ENCODE measurements at places on chromosomes 7 and 10. TPM values are rescaled to one million over a fixed set of nuclear protein-coding genes. Genes with fewer than 3 reads are reported as not detected.

- H3K4me3 ChIP-seq: peak overlapping the region; percentile 8
- H3K27me3 ChIP-seq: no peaks in the 10 kb centered on the region
- H3K27ac ChIP-seq: peak overlapping the region; percentile 73
- DNase-seq: peak; percentile 49
Observed at GRCh38 chr7:831596-832166, 595 bp upstream of the SUN1 start.

GRCh38 chr7:148458263-148458662 lies 132.3 kb upstream of the C7orf33 start:
- no peak overlapping the region for H3K27ac ChIP-seq
- no peaks in the 10 kb centered on the region for H3K36me3 ChIP-seq
- no peaks in the 10 kb centered on the region for H3K4me1 ChIP-seq
- no peak overlapping the region for H3K4me3 ChIP-seq
- H3K27me3 ChIP-seq: no peaks in the 10 kb centered on the region

STOX1 gene
- total RNA-seq: 0.35 TPM

TDRD1 gene
- 0.41 TPM for total RNA-seq

- H3K36me3 ChIP-seq: no peaks in the 10 kb centered on the region
- no peak for DNase-seq
- peaks cover 18% of the 10 kb centered on the region for H3K27me3 ChIP-seq
- no peak overlapping the region for H3K27ac ChIP-seq
- H3K4me1 ChIP-seq: peaks cover 18% of the 10 kb centered on the region
Observed at GRCh38 chr7:28410628-28411531, 1.4 kb upstream of the CREB5 start.

- H3K36me3 ChIP-seq: no peaks in the 10 kb centered on the region
- H3K27me3 ChIP-seq: no peaks in the 10 kb centered on the region
- no peaks in the 10 kb centered on the region for H3K4me1 ChIP-seq
- no peak overlapping the region for H3K27ac ChIP-seq
Observed at GRCh38 chr10:120559800-120560199, 102.8 kb downstream of the PLPP4 start.

MORN4 gene
- total RNA-seq: 2.1 TPM

- no peak overlapping the region for H3K4me3 ChIP-seq
- no peak for DNase-seq
- H3K4me1 ChIP-seq: no peaks in the 10 kb centered on the region
- no peak overlapping the region for H3K27ac ChIP-seq
- H3K36me3 ChIP-seq: no peaks in the 10 kb centered on the region
Observed at GRCh38 chr7:69177461-69177861, 420.8 kb upstream of the AUTS2 start.

DNA sequence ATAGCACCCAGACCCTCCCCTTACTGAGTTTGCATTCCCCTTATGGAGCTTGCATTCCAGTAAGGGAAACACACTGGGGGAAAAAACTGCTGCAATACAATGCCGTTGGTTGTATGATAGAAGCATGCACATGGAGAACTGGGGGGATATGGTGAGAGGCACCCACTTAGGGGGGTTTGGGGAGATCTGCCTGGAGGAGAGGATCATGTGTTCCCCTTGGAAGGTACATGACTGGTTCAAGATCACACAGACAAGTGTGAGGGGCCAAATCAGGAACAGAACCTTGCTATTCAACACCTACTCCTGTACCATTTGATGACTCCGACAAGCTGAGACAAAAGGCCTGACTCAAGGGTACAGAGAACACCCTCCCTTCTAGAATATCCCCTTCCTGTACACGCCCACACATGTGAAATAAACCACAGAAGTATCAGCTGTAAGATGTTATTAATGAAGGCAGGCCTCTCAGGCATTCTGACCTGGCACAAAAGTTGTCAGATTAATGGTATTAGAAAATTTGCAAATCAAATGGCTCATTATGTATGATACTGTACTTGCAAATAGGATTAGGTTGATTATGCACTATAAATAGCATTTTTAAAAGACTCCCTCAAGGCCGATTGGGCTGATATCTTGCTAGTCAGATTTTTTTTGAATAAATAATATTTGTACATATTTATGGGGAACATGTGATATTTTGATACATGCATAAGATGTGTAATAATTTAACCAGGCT lies 122.2 kb downstream of the NPY start:
- no peak overlapping the region for H3K4me3 ChIP-seq
- peaks cover 9% of the 10 kb centered on the region for H3K4me1 ChIP-seq
- no peaks in the 10 kb centered on the region for H3K27me3 ChIP-seq
- no peak overlapping the region for H3K27ac ChIP-seq
- H3K36me3 ChIP-seq: no peaks in the 10 kb centered on the region

NEUROG3 gene
- not detected for total RNA-seq

OR2A5 gene
- total RNA-seq: not detected

STEAP1B gene
- total RNA-seq: not detected

GRCh38 chr7:35359423-35359822 lies 105.5 kb upstream of the TBX20 start:
- H3K4me3 ChIP-seq: no peak overlapping the region
- H3K36me3 ChIP-seq: no peaks in the 10 kb centered on the region
- no peak overlapping the region for H3K27ac ChIP-seq
- H3K4me1 ChIP-seq: no peaks in the 10 kb centered on the region
- H3K27me3 ChIP-seq: no peaks in the 10 kb centered on the region

DNA sequence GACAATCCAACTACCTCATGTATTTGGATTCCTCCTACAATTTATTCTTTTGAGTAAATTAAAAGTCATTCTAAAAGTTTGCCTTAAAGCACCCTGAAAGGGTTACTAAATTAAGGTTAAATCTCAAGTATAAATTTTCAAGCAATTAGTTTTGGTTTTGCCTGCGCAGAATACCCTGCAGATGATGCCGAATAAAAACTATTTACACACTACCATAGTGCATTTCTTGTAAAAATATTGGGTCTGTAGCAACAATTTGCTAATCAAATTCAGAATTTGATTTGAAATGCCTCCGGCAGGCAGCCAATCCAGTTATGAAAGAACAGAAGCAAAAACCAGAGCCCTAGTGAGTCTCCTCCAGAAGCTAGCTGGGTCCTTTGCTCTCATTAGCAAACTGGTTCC lies 122.2 kb downstream of the TWIST1 start:
- H3K27me3 ChIP-seq: no peaks in the 10 kb centered on the region
- DNase-seq: no peak
- H3K4me1 ChIP-seq: no peaks in the 10 kb centered on the region
- no peak overlapping the region for H3K27ac ChIP-seq

ANKRD7 gene
- not detected for total RNA-seq

DNA sequence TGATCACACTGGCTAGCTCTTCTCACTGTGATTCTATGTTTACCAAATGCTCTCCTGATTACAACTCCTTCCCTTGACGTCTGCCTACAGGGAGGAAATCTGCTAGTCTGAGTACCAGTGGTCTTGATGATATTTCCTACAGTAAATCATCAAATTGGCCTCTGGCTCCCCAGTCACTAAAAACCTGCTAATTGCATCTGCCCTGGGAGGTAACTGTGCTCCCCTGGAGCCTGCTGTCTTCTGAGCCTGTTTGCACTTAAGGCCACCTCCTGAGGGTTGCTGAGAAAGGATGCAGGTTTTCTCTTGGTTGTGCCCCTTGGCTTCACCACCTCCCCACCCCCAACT lies 56.0 kb downstream of the ELMO1 start:
- no peaks in the 10 kb centered on the region for H3K36me3 ChIP-seq
- no peak for DNase-seq
- H3K4me3 ChIP-seq: no peak overlapping the region
- H3K4me1 ChIP-seq: peaks cover 41% of the 10 kb centered on the region
- no peak overlapping the region for H3K27ac ChIP-seq

CNPY1 gene
- not detected for total RNA-seq

- no peaks in the 10 kb centered on the region for H3K27me3 ChIP-seq
- H3K4me1 ChIP-seq: no peaks in the 10 kb centered on the region
- DNase-seq: no peak
Observed at GRCh38 chr7:126843336-126843735, 409.4 kb downstream of the GRM8 start.

- H3K4me3 ChIP-seq: no peak overlapping the region
- no peak for DNase-seq
- H3K36me3 ChIP-seq: no peaks in the 10 kb centered on the region
- H3K4me1 ChIP-seq: no peaks in the 10 kb centered on the region
- H3K27me3 ChIP-seq: no peaks in the 10 kb centered on the region
Observed at GRCh38 chr7:131610007-131610406, 53.6 kb upstream of the PODXL start.

GRCh38 chr10:60942134-60942787 lies 1.7 kb downstream of the RHOBTB1 start:
- peaks cover 21% of the 10 kb centered on the region for H3K27me3 ChIP-seq
- no peak overlapping the region for H3K4me3 ChIP-seq
- H3K4me1 ChIP-seq: peaks cover 22% of the 10 kb centered on the region
- H3K36me3 ChIP-seq: no peaks in the 10 kb centered on the region
- H3K27ac ChIP-seq: no peak overlapping the region

Data from CD4-positive, alpha-beta memory T cell (primary cell).